ENCODE measurements at places on chromosomes 16 and 17.
A peak's percentile ranks its signal among the peaks of the same experiment; 100 is the strongest.

DNA sequence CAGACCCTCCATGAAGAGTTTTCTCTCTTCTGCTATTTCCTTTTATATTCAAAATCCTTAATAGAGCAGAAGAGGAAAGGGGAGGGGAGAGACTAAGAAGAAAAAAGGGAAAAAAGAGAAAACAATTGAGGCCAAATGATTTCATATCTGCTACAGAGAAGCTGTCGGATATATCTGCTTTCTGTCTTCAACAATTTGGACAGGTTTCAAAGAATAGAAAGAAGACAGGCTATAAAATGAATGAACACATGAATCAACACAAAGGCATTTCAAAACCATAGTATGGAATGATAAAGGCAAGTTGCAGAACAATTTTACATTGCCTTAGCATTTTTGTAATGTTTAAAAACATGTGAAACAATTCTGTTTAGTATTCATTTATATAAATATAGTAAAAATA lies 4.7 kb upstream of the CMTR2 start:
- DNase-seq, result no peak

- no peak for DNase-seq
These were observed 4.1 kb downstream of the ERAL1 start for GRCh38 chr17:28858801-28859355.

- DNase-seq, result peak; percentile 17
These were observed 73.0 kb downstream of the BMERB1 start for GRCh38 chr16:15507301-15507958.

GRCh38 chr16:2205104-2205966 lies at the start of gene MLST8:
TSS of gene MLST8 (plus strand) at chr16:2205454. CDS start at chr16:2206086, 632 bp downstream.
- DNase-seq, result peak; percentile 86

GRCh38 chr17:10857976-10858375 lies 20.1 kb upstream of the PIRT start:
- DNase-seq, result no peak

- no peak for DNase-seq
These were observed 110.6 kb downstream of the ABCC1 start for GRCh38 chr16:16059895-16060590.

DNA sequence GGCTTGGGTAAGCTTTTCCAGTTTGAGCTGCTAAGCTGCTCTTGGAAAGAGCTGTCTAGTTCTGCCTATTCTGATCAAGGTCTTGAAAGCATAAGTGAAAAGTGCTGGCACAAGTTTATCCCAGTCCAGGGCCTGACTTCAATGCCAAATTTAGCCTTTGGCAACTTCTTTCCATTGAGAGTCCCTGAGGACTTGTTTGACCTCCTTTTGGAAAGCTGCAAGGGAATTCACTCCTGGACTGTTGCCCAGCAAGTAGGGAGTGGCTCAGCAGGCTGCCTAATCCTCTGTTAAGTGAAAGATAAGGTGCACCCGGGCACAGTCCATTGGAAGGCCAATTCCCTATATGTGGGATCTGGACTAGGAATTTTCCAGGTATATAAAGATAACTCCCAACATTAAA lies 16.0 kb upstream of the TANC2 start:
- DNase-seq, result no peak

DNA sequence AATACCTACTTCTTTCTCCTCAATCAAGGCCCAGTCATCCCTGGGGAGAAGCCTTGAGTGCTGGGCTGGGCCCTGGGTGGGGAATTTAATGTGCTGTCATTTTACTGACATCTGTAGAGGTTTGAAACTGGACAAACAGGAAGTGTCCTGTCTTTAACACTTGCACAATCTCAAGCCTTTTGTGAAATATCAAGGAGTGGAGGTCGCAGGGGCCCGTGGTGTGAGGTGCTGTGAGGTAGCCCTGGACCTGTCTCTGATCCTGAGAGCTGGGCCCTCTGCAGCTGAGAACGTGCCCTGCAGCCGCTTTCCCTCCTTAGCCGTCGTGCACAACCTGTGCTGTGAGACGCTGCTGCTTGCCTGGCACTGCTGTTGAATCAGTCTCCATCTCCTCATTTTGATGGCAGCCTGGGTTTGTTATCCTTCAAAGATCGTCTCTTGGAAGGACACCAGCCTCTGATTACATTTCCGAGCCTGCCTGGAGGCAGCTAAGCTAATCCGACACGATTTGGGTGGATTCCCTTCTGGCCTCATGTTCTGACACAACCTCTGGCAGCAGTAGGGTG lies 29.9 kb downstream of the SMARCE1 start:
- no peak for DNase-seq

- DNase-seq, result no peak
These were observed 72.4 kb downstream of the CES1 start for GRCh38 chr16:55760310-55761001.

DNA sequence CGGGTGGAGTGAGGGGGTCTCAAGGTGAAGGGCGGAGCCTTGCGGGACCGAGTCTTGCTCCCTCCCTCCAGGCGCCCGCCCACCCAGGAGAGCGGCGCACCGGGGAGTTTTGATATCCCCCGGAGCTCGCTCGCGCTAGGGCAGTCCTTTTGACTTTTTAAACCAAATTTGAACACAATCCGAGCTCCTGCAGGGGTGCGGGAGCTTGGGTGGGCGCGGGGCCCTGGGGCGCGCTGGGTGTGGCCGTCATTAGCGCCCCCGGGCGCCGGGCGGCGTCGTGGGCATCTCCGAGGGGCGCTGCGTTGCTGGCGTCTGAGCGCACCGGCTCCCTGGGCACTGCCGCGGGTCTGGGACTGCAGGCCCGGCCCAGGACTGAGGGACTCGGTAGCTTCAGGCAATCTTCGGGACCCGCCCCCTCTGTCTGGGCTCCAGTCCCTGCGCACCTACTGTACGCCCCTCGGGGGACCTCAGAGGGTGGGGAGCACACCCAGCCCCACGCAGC lies 10.9 kb downstream of the MAF start:
- no peak for DNase-seq

- DNase-seq, result peak; percentile 81
These were observed 50.5 kb downstream of the CBFA2T3 start for GRCh38 chr16:88926374-88926990.

DNA sequence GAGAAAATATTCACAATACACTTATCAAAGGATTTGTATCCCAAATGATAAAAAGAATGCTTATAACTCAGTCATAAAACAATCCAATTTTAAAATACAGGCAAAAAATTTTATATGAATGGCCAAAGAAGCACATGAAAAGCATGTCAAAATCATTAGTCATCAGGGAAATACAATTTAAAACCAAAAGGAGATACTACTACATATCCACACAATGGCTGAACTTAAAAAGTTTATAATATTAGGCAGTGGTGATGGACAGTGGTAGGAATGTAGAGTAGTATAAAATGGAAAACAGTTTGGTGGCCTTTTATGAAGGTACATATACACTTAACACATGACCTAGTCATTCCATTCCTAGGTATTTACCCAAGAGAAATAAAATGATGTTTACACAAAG lies 12.2 kb downstream of the CMC2 start:
- peak; percentile 25 for DNase-seq

GRCh38 chr16:27363246-27363632 lies 38.7 kb upstream of the IL21R start:
- DNase-seq, result no peak

DNA sequence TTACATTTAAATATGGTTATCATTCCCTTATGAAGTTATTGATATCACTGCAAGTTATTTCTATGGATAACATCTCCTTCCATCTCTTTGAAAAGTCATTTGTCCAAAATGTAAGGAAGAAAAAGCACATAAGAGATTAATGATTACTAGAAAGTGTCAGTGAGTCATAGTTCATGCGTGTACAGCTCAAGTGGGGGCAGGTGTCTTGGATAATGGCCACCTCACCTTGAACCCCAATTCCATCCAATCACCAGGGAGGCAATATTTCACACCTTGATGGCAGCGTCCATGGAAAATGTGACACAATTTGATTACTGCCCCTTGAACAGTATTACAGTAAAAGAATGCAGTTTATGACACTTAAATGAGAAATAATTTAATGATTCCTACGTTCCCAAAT lies 358.3 kb upstream of the SOX9 start:
- DNase-seq, result peak; percentile 31

DNA sequence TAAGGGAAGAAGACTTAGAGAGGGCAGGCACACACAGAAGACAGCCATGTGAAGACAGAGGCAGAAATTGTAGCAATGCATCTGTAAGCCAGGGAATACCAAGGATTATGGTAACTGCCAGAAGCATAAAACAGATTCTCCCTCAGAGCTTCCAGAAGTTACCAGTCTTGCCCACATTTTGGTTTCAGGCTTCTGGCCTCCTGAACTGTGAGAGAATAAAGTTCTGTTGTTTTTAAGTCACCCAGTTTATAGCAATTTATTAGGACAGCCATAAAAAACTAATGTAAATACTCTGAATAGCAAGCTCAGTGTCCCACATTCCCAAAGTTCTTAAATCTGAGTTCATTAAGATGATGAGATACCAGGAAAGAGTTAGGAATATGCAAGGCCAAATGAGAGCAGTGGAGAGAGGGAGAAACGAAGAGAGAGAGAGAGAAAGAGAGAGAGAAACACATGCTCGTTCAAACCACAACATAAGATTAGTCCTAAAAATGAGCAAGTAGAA lies 123.4 kb downstream of the HS3ST3A1 start:
- DNase-seq, result no peak

DNA sequence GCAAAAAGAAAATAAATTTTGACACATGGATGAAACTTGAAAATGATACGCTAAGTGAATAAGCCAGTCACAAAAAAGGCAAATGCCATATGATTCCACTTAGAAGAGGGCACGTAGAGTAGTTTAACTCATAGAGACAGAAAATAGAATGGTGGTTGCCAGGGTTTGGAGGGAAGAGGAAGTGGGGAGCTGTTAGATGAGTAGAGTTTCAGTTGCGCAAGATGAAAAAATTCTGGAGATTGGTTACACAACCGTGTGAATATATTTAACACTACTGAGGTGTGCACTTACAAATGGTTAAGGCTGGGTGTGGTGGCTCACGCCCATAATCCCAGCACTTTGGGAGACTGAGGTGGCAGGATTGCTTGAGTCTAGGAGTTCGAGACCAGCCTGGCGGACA lies 93.4 kb upstream of the TMEM132E start:
- no peak for DNase-seq

GRCh38 chr16:10521681-10522274 lies 58.6 kb downstream of the EMP2 start:
- peak; percentile 68 for DNase-seq

DNA sequence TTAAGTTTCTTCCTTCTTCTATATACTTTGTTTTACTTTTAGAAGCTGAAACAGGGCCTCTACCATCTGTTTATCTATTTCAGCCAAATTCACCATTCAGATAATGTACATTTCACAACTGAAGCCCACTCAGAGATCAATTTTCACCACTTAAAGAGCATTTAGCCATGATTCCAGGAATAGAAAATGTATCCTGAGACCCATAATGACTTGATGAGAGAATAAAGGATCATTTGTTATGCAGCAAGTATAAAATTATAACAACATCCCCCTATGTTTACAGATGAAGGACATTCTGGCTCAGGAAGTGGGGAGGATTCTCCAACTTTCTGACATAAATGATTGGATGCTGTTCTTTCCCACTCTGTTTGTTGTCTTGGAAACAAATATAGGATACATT lies 962.1 kb upstream of the EEF2KMT start:
- DNase-seq, result no peak

- no peak for DNase-seq
These were observed 6.9 kb upstream of the KCNG4 start for GRCh38 chr16:84246679-84247077.

DNA sequence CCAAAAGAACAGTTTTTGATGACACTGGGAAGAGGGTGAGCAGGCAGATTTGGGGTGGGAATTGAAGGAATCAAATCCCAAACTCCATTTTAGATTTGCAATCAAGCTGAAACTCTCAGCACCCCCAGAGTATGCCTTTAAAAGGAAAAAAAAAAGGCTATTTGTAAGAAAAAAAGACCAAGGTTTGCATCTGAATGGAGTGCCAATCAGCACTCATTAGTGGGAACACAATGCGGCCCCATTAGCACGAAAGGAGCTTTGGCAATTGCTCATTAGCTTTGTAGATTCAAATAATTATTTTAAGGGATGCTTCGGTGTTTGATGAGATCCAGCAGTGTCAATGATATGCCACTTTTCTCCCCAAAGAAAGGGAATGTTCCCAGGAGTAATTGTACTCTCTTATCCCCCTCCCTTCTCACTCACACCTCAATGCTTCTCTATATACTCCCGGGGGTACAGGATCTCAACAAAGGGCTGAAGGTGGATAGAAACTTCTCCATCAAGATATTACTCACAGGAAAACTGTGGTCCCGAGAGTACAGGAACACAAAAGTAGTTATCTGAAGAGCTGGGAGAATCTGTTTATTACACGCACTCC lies 32.2 kb downstream of the CHP2 start:
- DNase-seq, result no peak

DNA sequence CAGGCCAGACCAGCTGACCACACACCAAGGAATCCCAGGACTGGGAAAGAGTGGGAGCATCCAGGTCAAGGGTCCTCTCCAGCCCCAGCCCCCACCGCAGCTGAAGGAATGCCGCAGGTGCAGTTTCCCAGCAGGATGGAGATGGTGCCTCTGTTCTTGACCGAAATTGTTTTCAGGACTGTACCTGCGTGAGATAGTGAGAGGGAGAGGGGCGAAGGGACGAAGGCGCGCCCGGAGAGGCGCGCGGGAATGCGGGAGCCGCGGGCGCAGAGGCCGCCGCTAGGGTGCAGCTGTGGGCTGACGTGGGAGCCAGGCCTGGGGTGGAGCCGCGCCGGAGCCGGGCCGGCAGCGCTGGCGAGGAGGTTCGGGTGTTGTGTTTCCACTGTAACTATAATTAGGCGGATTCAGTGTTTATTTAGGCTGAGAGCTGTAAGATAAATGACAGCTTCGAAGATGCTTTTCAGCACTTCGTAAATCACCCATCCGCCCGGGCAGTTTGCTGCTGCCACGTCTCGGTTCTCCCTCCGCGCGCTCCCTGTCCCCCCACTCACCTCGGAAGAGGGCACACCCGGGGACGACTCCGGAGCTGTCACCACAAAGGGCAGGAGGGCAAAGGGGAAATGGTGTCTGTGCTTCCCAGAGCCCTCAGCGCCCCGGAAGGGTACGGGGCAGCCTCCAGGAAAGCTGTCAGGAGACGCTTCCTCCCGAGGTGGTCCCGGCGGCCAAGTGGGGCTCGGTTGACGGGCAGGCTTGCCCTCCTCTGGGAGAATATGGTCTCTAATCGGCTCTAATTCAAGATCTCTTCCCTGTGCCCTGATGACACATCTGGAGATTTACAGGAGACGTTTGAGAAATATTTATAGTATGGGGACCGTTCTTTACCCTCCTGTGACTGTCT lies 38.2 kb downstream of the HOXB1 start:
- peak; percentile 74 for DNase-seq

- no peak for DNase-seq
These were observed 552 bp downstream of the C17orf58 start for GRCh38 chr17:67995570-67996263.

GRCh38 chr16:49688036-49688697 lies 167.7 kb downstream of the ZNF423 start:
- DNase-seq, result no peak

GRCh38 chr16:85611444-85612190 lies 1.5 kb upstream of the GSE1 start:
- DNase-seq, result peak; percentile 80

GRCh38 chr17:78324391-78325075 lies 35.3 kb downstream of the SOCS3 start:
- peak; percentile 33 for DNase-seq
